ENCODE measurements at places on chromosomes 11 and 22. TPM values are rescaled to one million over a fixed set of nuclear protein-coding genes. Genes with fewer than 3 reads are reported as not detected.

Gene SLC25A18
- total RNA-seq: 1.7 TPM

DNA sequence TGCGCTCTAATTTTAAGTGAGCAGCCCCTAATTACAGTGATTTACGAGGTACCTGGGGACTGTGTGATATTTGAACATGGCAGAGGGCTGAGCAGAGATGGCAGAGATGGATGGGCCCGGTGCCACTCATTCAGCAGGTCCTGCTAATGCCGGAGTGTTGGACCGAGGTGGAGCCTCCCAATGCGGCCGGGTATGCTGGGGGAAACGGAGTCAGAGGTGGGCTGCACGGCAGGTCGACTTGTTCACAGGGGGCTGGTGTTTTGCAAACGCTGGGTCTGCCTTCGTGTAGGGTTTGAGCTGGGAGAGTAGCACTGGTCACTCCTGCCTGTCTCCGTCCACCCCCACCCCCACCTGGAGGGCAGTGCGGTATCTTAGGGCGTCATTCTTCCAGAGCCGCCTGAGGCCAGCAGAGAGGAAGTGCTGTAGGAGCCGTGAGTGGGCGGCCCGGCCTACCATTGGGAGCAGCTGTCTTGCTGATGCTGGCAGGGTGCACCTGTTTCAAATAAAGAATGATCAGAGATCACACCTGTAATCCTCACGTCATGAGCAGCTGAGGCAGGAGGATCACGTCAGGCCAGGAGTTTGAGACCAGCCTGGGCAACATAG, 122.6 kb downstream of the IGLL1 start:
- no peak for DNase-seq

DNA sequence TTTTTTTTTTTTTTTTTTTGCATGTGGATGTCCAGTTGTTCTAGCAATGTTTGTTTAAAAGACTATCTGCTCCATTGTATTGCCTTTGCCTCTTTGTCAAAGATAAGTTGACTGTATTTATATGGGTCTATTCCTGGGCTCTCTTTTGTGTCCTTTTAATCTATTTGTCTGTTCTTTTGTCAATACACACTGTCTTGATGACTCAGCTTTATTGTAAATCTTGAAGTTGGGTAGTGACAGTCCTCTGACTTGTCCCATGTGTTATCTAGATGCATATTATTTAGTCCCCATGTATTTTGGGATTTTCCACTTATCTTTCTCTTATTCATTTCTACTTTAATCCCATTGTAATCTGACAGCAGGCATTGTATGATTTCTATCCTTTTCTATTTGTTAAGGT, 3.3 kb downstream of the CCDC81 start:
- no peak for DNase-seq

GRCh38 chr11:15920856-15921629, 435.3 kb downstream of the SOX6 start:
- no peak for DNase-seq

DNA sequence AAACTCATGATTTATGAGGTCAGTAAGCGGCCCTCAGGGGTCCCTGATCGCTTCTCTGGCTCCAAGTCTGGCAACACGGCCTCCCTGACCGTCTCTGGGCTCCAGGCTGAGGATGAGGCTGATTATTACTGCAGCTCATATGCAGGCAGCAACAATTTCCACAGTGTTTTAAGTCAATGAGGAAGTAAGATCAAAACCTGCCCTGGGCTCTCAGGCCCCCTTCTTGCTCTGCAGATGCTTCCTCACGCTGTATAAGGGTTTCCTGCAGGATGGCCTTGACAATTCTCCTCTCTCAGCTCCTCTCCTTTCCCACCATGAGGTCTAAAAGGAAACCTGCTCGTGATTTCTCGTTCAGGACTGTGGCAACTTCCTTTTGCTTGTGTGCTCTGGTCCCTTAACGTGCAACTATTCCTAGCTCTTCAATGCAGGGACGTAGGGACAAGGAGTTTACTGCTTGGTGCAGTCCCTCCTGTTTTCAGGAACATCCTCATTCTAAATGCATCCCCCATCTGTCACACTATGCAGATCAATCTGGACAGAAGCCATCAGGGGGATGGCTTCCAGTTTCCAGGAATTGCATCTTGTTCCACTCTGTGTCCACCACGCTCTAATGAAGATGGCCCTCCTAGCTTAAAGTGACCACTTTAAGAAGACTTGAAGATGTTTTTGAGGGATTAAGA, 64.3 kb upstream of the IGLL5 start:
- DNase-seq: no peak

Measured in heart left ventricle (tissue), 16 donors.